ENCODE measurements at places on chromosomes 11 and 22.

DNA sequence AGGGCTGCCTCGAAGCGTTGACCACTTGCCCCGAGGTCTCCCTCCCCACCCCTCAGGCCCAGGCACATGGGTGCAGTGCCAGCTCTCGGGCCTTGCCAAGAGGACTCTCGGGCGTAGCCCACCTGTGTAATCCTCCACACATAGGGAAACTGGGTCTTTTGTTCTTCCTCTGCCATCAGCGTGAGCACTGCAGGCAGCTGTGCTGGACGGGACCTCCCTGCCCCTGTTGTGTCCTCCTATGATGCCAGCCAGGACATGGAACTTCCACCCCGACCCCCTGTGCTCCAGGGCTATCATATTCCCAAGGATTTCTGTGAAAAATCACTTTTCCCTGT is 66.4 kb downstream of the PARVB start:
- no peak for DNase-seq

DNA sequence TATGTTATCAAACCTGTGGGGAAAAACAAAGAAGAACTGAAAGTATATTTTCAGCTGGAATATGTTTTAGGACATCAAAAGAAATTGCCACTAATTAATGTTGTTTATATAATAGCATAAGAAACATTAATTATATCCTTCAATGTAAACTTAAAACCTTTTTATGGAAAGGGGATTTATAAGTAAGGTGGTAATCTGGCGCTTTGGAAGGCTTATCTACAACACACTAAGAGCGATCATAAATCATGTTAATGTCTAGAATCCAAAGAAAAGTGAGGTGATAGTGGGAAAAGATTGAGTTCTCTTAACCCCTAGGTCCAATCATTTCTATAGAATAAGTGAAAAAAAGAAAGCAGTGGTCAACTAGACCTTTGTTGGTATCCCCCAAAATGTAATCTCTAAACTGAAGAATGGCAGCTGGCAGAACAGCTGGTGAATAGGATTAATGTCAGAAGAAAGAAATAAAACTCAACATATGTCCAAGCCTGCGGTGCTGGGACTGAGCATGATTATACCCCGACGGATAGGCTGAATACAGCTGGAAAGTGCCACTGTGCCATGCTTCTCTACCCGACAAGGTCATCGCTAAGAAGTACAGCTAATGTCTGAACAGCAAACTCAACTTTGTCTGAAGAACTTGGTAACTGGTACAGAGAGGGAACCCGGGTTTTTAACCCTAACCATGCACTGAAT is 64.0 kb downstream of the SOX6 start:
- no peak for DNase-seq

- DNase-seq, result peak; percentile 78
Measured at GRCh38 chr11:59822989-59823566, 12.5 kb upstream of the MRPL16 start.

DNA sequence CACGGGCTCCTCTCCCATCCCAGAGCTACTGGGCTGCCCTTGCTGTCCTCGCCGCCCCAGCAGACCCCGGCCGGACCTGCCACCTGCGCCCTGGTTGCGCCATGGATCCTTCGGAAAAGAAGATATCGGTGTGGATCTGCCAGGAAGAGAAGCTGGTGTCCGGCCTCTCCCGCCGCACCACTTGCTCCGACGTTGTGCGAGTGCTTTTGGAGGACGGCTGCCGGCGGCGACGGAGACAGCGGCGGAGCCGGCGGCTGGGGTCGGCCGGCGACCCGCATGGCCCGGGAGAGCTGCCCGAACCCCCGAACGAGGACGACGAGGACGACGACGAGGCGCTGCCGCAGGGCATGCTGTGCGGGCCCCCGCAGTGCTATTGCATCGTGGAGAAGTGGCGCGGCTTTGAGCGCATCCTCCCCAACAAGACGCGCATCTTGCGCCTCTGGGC is 382 bp downstream of the RASSF10 start:
- no peak for DNase-seq
